Activated T-cell treated with anti-CD3 and anti-CD28 coated beads, Interleukin-2, amount 50 U/mL, for 4 hours (primary cell): ENCODE measurements at places on chromosomes 11 and 22. TPM values are rescaled to one million over a fixed set of nuclear protein-coding genes. Genes with fewer than 3 reads are reported as not detected.

- DNase-seq, result no peak
These were observed 131.4 kb upstream of the C11orf58 start for GRCh38 chr11:16606784-16607674.

GRCh38 chr11:88295028-88295427 is 42.5 kb downstream of the CTSC start:
- no peak for DNase-seq

GRCh38 chr11:41816396-41816795 is 356.9 kb upstream of the LRRC4C start:
- DNase-seq, result no peak

DNA sequence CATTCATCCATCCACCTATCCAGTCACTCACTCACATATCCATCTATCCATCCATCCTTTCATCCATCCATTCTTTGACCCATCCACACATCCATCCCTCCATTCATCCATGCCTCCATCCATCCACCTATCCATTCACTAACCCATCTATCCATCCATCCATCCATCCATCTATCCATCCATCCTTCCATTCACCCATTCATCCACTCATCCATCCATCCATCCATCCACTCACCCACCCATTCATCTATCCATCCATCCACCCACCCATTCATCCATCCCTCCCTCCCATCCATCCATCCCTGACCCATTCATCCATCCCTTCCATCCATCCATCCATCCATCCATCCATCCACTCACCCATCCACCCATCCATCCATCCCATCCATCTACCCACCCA is 4.9 kb upstream of the MUC2 start:
- DNase-seq, result no peak

GRCh38 chr11:26558190-26558589 is 13.9 kb downstream of the MUC15 start:
- DNase-seq, result no peak

OR10A2 gene
- total RNA-seq, result not detected
